Pancreas (tissue), 10 donors: ENCODE measurements at places on chromosomes 6 and 20. TPM values are rescaled to one million over a fixed set of nuclear protein-coding genes. Genes with fewer than 3 reads are reported as not detected.

Gene TINAG
- total RNA-seq = not detected

DNA sequence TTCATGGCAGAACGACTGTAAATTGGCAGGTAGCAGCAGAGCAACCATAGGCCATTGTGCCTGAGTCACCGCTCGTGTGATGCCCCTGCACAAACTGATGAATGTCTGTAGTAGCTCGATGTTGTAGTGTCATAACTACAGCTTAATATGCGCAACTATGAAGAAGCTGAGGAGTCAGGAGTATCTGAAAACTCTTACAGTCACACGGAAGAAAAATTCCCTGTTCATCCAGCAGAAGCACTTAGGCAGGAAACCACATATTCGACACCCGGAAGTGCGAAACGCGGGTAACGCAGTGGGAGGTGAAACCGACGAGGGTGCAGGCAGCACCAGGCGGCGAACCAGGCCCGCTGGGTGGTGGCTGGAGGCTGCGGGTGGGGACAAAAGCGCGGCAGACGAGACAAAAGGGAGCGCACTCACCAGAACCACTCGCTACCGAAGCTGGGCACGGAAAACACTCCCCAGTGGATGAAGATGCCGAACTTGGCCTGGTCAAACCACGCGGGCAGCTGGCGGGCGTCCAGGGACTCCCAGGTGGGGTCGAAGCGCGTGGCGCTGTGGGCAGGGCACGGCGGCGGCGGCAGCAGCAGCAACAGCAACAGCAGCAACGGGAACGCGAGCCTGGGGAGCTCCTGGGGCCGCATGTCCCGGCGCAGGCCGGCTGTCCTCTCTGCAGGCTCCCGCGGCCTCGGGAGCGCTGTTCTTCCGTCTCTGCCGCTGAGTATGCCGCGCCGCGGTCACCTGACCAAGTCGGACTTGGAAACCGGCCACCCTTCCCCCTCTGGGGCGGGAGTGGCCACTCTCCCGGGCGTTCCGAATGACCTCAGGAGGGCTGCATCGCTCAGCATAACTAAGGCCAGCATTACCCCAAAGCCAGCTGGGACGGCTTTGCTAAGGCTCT lies at the start of gene FUCA2:
TSS of gene FUCA2 (minus strand) at position 730 of the 901 bp plus-strand sequence. CDS start at position 644, 86 bp downstream.
- peak; percentile 90 for DNase-seq

DNA sequence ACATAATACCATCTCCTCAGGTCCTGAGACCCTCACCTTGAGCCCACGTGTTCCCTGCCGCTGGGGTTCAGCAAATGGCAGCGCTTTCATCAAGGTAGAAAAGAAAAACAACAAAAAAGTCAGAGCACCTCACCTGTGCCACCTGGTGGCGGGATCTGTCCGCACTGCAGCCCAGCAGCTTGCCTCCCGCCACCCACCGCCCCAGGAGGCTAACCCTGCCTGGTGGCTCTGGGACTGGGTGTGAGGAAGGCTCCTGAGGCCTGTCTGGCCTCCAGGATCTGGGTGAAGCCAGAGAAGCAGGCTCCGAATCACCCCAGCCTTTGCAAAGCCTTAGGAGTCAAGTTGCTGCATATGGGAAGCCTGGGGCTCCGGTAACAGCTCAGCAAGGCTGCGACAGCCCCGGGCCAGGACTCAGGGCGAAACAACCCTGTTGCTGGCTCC lies 270.8 kb downstream of the BMP7 start:
- no peak for DNase-seq

- DNase-seq = no peak
These were observed 4.1 kb upstream of the VEGFA start for GRCh38 chr6:43765776-43766499.

DNA sequence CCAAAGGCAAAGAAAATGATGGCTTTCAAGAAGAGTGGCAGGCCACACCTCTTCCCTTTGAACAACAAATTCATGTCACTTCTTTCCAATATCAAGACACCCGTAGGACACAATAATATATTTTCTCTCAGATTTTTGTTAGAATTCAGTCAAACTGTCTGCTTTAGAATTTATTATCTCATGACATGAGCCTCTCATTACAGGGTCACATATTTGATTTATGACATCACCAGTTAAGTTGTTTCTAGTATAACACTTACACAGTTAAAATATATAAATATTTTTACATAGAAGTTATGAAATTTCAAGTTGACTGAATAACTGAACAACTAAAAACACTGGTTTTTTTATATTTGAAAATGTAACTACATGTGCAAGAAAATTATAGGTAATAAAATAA lies 320.6 kb upstream of the AGPAT4 start:
- no peak for DNase-seq

DNA sequence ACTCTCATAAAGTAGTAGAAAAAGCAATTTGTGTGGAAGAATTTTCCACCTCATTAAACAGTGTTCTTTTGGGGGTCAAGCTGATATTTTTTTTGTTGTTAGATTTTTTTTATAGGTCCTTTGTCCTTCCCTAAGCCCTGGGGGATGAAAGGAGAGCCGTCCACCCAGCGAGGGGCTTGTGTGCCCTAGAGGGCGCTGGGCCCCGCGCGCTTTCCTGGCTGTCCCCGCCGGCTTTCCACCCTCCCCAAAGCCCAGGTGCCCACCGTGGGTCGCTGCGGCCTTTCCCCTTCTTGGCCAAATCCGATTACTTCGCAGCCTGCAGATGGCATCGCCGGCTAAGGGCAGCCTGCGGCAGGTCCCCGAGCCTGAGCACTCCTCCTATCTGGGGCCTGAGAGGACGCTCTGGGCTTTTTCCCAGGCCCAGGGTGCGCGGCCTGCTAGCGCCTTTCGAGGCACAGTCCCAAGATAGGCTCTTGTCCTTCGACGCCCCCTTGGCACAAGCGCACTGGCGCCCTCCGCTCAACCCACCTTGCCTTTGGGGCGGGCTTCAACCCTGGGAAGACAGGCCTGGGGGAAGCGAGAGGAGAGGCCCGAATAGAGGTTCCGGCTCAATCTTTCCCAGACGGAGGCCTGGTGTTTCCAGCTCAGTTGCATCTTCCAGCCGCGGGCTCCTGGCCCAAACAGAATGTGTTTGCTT lies 33.6 kb downstream of the TFAP2A start:
- DNase-seq = no peak
